Endothelial cell of umbilical vein (primary cell): ENCODE measurements at places on chromosomes 11 and 22. TPM values are rescaled to one million over a fixed set of nuclear protein-coding genes. Genes with fewer than 3 reads are reported as not detected.

Gene TMEM191C
- 1.2 and 1.5 TPM in 2 replicates for total RNA-seq

Gene KRTAP5-7
- total RNA-seq: not detected in 2 replicates

DNA sequence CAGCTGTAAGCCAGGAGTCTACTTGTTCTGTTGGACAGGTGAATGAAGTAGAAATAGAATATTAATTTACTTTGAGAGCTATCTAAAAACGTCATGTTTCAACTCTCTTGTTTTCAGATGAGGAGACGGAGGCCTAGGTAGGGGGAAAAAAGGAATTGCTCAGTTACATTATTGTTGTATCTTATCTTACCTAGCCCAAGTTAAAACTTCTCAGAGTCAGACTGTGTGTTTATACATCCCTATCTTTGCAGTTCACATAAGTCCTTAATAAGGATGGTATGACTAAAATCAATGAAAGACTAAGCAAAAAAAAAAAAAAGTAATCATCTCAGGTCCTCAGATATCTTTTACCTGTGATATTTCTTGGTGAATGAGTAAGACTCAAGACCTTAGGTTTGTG is 62.8 kb downstream of the TEAD1 start:
- DNase-seq: no peak

DNA sequence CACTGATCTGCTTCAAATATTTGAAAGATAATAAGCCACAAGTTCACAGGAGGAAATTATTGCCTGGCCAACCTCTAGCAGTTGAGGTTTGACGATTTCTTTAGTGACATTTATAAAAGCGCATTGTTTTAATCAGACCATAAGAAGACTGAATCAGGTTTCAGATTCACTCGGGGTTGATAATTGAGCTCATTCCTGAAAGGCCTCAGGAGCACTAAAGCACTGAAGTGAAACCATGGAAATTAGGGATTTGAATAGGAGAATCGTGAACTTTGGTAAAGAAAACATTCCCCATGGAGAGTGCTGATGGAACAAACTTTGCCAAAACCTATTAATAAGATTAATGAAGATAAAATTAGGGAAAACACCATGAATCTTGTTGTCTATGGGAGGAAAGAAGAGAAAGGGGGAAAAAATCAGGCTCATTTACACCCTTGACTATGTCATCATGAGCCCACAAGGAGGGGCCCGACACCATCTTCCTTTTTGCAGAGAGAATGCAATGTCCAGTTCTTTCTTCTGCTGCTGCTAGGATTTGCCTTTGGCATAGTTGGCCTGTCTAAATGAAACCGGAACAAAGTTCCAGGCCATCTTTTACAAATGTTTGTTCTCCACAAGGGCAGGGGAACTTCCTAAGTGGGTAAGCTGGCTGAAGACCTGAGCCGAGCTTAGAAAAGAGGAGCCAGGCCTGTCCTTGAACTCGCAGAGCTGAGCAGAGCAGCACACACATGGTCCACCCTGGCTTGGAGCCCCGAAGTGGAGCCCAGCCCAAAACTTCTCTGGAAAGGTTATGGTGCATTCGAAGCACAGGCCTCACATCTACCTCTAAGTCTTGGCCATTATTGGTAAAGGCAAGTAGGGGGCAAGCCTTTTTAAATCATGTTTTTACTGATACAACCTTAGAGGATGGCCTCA is 56.1 kb upstream of the EIF3M start:
- DNase-seq: no peak
